ENCODE measurements at places on chromosomes 5 and 9.

DNA sequence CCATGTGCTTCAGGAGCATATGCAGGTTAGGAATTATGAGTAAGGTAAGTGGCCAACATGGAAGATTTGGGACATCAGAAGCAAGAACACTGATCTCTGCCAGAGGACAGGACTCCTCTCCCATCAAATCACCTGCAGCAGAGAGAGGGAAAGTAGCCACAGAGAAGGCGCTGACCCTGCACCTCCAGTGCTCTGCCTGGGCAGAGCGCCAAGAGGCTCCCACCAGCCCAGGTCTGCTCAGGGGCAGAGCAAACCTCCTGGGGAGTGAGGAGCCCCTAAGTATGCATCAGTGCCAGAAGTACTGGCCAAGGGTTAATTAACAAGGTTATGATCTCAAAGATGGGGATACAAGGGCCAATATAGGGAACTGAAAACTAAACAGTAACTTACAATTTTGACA is 545.3 kb upstream of the TRPC7 start:
- no peak for DNase-seq

DNA sequence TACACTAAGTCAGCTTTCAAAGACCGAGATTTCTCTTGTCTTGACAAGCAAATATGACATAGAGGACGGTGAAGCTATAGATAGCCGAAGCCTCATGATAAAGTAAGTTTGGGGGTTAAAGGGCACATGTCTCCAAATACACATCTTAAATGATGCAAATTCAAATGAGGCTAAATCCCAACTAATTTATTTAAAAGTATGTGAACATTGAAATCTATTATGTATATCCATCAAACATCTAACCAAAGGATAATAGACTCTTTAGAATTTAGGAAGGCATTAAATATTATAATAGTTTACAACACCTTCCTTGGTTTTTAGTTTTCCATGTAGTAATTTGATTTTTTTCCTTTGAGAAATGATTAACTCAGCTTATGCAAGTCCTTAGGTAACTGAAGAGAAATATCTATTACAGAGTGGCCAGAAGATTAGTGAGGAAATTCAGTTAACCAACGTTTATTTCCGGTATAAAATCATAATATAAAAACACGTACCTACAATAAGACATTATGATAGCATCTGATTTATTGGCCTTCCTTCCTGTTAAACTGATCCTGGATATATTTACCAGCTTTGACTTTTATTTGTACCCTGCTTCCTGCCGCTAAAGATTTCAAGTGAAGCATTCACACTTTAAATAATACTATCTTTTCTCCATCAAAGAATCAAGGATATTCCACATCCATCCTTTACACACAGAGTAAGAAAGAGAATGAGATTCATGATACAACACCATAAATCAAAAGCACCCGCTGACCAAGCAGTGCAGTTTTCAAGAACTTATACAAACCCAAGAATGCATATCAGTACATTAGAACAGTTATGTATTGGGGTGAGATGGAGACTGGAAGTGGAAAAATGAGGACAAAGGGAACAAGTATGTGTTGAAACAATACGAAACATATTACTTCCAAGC is 31.9 kb upstream of the F2R start:
- DNase-seq = no peak

DNA sequence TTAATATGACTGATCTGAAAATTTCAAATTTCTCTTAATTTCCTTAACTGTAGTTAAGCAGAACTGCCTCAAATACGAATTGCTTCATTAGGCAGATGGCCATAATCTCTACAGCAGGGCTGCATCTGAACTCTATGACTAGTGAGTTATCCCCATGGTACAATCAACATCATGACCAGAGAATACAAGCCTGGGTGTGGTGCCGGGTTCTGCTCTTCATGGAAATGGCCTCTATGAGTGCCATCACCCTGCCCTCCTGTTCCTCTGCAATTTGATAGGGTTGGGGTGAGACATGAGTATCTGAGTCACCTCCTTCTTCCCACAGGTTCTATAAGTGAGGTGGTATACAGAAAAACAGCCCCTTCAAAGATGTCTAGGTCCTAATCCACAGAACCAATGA is 235.9 kb downstream of the AP3B1 start:
- peak; percentile 40 for DNase-seq

DNA sequence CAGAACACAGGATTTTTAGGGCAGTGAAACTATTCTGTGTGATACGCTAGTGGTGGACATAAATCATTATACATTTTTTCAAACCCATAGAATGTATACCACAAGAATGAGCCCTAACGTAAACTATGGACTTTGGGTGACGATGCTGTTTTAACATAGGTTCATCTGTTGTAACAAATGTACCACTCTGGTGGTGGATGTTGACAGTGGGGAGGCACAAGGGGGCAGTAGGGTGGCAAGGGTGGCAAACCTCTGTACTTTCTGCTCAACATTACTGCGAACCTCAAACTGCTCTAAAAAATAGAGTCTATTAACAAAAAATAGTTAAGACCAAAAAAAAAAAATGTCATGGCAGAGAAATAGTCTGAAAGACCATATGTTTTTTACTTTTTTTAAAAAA is 9.1 kb upstream of the MVB12B start:
- DNase-seq = no peak

- DNase-seq = no peak
These were observed 44.8 kb upstream of the C9orf72 start for GRCh38 chr9:27618066-27618465.

GRCh38 chr5:78755822-78756429 is 107.4 kb upstream of the LHFPL2 start:
- DNase-seq = no peak

DNA sequence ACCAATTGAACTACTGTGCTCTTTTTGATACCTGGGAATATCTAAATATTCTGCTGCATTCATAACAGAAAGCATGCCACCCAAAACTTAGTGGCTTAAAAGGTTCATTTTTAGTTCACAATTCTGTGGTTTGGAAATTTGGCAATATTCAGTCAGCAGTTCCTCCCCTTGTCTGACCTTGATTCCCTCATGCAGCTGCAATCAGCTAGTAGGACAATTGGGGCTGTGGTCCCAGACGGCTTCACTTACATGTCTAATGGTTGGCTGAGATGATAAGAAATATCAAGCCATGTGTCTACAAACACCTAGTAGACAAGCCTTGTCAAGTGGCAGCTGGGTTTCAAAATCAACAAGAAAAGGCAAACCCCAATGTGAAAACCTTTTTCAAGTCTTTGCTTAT is 51.3 kb downstream of the ANXA1 start:
- no peak for DNase-seq

DNA sequence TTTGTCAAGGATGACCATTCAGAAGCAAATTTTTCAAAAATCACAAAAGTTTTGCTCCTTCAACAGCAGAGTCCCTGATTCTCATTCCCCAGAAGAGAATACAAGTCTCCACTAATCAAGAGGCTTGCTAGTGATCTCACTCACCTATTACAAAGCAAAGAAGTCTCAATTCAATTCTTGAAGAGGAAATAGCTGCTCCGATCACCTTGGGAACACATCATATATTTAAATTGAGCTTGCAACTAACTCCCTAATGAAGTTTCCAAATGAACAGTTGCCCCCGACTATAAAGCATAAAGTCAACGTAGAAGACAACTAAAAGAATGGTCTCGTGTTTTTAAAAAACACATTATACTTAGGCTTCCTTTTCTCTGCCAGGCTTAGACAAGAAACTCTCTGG is 1.6 kb downstream of the LIFR start:
- DNase-seq = no peak

- DNase-seq = peak; percentile 97
These were observed 78.5 kb downstream of the SH3TC2 start for GRCh38 chr5:148984345-148984744.

DNA sequence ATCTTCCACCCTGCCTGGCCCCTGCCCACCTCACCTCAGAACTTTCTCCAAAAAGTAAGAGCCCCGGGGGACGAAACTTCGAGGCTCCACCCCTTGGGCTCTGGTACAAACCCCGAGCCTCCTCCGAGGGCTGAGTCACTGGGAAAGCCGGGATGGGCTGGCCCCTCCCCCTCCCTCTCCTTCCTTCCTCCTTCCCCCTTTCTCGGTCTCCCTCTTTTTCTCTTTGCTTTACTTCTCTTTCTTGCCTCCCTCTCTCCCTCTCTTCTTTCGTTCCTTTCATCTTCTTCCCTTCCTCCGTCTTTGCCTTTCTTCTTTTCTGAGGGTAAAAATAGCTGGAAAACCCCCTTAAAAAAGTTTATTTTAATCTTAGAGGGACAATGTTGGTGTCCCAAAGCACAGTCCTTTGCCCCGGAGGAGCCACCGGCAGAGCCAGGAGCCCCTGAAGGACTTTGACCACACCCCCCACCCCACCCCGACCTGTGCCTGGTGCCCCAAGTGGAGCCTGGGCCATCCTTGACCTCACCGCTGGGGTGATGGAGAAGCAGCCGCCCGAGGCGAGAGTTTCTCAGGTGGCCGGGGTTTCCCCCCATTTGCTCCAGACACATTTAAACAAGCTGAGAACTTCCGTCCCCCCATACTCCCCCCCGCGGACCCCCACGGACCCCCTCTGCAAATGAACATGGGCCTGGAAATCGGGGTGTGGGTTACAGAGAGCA is 5.7 kb upstream of the NOTCH1 start:
- peak; percentile 76 for DNase-seq

- no peak for DNase-seq
These were observed 69.9 kb upstream of the NAA35 start for GRCh38 chr9:85871008-85871407.

GRCh38 chr5:151569132-151570046 is 21.7 kb downstream of the FAT2 start:
- peak; percentile 10 for DNase-seq

Measured in HT1080 (cell line).